ENCODE measurements at places on chromosomes 4 and X.

GRCh38 chr4:114046331-114046730 is 66.9 kb upstream of the ARSJ start:
- DNase-seq = no peak

DNA sequence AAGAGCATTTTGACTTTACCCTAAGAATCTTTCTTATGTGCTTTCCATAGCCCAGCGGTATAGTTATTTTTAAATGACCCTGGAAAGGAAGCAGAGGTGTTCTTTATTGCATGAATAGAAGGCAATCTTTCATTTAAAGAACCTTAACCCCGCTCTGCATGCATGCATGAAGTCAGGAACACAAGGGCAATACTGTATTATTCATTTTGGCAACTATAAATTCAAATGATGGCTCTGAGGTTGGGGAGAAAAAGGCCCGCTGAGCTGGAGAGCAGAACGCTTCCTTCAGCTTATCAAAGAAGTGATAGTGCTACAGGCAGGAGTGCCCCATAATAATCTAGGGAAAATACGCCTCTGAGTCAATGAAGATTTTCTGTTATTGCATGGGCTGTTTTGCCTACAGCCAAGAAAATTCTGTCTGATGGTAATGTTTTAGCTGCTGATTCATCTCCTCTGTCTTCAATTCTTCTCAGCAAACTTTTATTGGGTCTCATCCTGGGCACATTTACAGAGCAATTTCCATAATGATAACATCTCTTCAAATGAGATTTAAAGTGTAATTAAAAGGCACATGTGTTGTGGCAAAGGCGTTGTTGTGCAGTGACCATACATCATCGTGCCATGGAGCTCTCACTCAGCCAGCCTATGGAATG is 452.2 kb upstream of the FTHL17 start:
- no peak for DNase-seq

DNA sequence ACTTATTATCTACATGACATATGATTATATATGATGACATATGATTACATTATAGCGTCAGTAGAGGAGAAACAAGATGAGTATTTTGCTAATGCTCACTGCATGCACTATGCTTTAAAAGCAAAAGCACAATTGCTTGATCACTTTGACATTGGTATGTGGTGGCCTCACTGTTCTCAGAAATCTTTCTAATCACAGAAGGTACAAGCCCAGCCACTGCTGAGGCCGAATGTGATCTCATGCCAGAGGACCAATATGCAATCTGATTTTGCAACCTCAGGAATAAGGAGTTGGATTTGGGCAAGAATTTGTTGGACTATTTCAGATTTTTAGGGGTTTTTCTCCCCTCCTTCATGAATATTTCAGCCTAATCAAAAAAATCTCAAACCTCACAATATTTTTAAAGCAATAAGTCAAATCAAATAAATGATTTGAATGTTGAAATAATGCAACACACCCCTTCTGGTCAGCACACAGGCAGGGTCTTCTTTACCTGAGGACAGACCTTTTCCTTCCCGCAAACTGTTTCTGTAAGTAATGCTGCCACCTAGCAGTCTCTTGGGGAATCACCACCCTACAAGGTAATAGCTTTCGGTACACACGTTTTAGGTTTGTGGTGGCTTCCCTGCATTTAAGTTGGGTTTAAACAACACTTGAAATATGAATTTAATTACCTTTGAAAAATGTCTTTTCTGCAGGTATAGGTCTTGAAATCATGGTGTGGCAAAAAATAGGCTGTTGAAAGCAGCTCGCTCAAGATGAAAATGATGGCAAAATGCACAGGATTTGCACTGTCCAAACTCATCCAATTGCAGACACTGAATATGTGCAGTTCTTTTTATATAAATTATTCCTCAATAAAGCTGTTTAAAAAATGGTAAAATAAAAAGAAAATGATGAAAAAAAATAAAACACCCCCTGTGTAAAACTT is 4.8 kb upstream of the CXCL13 start:
- DNase-seq = no peak

GRCh38 chrX:71081330-71082123 is 13.4 kb upstream of the SNX12 start:
- no peak for DNase-seq

GRCh38 chr4:78136109-78137081 is 79.3 kb downstream of the FRAS1 start:
- no peak for DNase-seq

DNA sequence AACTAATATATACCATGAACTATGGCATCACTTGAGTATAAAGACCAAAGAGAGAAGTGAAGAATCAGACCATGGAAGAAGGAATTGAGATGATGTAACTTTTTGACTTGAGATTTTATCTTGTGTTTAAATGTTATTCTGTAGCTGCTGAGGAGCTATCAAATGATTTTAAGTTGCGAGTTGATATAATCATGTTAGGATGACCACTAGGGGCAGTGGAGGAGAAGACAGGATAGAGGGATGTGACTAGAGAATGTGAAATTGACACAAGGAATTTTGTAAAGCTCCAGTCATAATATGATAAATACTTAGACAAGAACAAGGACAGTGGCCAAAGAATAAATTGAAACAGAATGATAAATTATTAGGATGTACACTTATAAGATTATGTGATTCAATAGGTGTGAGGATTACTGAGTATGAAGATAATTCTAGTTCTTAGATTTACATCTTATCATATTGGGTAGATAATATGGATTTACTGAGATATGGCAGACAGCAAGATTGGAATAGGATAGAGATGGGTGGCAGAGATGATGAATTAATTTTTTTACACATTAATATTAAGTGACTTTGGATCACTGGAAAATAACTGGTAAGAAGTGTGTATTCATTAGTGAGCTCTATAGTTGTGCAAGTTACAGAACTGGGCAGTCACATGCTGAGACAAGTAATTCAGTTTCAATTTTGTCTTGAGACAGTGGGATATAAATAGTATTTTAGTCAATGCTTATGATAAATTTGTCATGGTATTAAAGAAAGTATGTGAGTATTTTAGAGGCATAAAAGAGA is 816.0 kb upstream of the PCDH10 start:
- DNase-seq = no peak
